GM23248 (cell line): ENCODE measurements at places on chromosomes 5 and 9.
A peak's percentile ranks its signal among the peaks of the same experiment; 100 is the strongest.

DNA sequence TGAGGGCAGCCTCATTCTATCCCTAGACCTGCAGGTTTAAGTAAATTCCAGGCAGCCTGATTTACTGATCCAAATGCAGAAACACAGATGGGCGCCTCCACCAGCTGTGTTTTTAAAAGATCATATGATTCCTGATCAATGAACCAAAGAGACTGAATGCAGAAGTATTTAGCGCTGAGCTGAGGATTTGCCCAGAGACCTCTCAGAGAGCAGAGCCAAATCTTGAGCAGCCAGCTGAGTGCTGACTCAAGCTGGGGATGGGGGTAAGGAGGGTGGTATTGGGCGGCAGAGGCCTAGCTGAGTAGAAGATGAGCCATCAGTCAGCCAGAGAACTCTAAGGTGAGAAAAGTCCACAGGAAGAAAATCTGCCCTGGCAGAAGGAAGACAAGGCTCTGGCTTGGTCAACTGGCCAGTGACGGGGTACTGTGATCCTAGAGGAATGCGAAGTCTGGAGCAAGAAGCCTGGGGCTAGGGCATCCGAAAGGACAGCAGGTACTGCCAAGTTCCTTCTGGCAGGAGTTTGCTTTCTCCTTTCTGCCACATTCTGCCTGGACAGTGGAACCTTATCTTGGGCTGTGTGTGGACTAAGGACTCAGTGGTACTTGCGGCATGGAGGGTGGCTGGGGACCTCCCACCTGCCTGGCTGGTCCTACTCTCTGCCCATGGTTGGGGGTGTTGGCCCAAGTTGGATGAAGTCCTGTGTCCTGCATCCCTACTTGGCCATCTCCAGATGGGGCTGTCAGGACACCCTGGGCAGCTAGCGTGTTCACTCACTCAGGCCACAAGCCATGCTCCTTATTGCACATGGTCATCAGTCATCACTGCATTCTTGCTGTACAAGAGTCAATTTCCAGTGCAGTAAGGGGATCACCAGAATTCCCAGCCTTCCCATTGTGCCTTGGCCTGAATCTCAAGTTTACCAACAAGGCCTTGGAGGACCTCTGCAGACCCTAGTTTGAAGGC, 34.5 kb upstream of the CDKN2AIPNL start:
- no peak for DNase-seq

DNA sequence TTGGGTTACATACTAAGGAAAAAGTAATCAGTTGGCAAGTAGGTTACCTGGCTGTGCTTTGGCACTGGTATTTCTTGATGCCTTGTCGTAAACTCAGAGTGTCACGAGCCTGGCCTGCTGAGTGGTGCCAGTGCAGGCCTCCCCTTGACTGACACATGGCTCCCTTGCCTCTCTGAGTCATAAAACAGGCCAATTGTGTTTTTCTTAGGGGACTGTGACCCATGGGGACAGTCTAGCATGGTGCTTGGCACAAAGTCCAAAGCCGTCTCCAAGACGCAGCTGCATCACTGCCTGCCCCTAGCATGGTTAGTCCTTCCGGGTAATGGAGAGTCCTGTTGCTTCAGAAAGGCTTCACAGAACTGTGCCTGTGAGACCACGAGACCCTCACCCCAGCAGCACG, 132.5 kb downstream of the MVB12B start:
- no peak for DNase-seq

GRCh38 chr5:134626369-134627014, 6.1 kb downstream of the SAR1B start:
- peak; percentile 14 for DNase-seq

- no peak for DNase-seq
Measured at GRCh38 chr5:168417731-168418429, 68.4 kb upstream of the RARS1 start.

GRCh38 chr5:55582256-55582655, 47.5 kb upstream of the PLPP1 start:
- DNase-seq: no peak

- DNase-seq: no peak
Measured at GRCh38 chr5:150590979-150591695, 49.3 kb upstream of the SYNPO start.

DNA sequence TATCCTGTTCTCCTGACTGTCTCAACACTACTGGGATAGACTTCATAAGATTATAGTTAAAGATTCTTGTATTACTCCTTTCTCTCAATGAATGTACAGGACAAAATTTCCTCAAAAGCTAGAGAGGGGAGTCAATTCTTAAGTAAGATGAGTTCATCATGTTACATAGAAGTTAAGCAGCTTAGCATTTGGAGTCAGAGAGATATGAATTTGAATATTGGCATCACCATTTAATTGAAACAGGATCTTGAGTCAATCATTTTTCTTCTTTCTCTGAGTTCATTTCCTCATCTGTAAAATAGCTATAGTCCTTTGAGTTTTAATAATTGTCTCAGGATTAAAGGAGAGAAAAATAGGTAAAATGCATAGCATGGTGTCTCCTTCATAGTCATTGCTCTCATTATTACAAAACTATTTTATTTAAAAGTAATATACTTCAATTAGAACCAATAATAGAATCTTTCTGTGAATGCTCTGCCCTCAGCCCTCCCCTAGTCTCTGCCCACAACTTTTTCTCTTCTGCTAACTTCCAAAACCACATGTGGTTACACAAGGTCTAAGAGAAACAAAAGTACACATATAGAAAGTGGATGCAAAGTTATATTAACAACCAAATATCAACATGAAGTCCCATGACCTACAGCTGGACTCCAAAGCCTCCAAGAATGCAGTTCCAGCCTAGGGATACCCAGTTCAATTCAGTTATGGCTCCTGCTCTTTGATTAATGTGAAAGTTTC, 265.6 kb downstream of the TLE1 start:
- DNase-seq: no peak

DNA sequence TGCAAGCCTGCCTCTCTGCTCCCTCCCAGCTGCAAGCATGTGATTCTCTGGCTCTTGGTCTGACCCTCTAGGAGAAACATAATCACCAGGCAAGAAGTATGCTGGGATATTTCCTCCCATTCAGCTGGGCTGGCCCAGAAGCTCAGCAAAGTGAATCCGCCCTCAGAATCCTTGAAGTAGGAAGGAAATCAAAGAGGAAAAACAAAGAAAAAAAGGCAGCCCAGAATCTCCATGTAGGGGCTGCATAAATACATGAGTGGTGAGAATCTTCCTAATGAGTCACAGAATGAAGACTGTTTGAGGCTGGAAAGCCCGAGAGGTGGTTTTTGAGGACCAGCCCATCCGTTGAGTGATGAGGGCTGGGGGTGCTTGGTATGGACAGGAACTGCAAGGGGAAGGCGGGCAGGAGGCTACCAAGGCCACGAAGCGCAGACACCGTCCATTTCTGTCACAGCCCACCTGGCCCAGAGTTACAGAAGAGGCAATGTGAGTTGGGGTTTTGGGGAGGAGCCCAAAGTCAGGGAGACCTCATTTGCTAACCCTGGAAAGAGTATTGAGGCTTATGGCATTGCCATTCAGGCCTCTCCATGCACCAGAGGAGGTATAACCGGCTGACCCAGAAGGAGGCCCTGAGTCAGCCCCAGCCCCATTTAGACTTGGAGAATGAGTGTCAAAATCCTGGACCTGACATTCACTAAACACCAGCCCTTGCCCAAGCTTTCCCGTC, 33.4 kb upstream of the TGFBR1 start:
- peak; percentile 27 for DNase-seq

GRCh38 chr9:110121170-110121569, 86.8 kb downstream of the C9orf152 start:
- no peak for DNase-seq

DNA sequence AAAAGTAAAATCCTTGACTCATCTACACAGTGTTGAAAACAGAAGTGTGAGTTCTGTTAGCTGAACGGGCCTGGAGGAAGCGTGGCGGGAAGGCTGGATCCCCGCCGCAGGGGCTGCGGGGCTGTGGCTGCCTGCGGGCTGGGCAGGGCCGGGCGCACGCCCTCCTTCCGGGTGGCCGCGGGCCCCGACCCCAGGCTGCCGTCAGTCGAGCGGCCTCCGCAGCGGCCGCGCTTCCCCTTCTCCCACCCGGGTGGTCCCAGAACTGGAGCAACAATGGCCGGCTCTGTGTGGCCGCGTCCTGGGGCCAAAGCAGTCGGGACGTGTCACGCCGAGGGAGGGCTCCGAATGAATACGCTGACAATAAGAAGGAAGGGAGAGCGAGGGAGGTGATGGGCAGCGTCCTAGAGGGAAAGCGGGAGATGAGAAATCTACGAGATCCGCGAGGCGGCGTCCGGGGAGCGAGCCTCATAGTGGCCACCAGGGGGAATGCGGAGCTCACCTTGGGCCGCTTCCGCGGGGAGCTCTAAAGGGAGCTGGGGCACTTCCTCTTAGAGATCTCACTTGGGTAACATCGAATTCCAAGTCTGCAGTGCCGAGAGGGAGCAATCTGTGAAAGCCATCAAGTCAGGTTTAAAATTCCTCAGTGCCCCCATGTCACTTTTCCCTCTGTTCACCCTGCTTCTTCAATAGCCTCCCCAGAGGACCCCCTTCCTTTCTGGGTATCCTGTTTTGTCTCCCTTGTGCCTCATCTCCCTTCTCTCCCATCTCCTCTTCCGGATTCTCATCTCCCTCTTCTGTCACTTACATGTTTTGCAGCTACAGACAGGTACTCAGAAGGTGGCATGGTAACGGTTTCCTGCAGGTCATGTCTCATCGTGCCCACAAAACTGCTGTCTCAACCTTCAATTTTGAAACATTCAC, 83.9 kb downstream of the SLC1A3 start:
- peak; percentile 92 for DNase-seq

- no peak for DNase-seq
Measured at GRCh38 chr5:33556330-33557328, 115.9 kb downstream of the TARS1 start.

DNA sequence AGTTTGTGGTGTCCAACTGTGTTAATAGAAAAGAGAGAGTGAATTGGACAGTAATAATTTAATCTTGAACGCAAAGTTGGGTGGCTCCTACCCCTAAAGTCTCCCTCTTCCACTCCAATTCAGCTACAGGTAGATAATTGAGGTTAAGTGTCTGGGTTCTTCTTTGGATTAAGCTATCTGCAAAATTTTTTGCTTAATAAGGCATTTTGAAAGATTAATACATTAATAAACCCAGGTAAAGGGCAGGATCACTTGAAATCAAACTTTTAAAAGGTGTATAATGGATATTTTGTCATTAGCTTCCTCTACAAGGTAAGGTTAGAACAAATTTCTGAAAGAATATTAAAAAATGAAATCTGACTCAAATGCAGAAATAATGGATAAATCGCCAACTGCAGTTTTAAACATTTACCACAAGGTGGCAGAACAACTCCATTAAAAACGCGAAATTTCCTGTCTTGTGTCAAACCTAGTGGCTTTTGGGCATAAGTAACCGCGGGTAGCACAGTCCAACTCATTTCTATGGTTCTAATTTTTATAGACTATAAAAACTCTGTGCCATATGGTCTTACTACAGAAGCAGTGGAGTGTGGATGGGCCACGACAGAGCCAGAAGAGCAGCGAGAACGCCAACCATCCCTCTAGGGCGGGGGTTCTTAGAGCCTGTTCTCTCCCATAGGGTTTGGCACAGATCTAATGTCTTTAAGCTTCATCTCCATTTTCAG, 276.5 kb downstream of the ARHGEF28 start:
- peak; percentile 77 for DNase-seq

DNA sequence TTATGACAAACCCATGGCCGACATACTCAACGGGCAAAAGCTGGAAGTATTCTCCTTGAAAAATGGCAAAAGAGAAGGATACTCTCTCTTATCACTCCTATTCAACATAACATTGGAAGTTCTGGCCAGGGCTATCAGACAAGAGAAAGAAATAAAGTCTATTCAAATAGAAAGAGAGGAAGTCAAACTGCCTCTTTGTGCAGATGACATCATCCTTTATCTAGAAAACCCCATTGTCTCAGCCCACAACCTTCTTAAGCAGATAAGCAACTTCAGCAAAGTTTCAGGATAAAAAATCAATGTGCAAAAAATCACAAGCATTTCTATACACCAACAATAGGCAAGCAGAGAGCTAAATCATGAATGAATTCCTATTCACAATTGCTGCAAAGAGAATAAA, 1799.9 kb upstream of the ACO1 start:
- DNase-seq: no peak

- no peak for DNase-seq
Measured at GRCh38 chr5:13354611-13355010, 589.9 kb downstream of the DNAH5 start.

DNA sequence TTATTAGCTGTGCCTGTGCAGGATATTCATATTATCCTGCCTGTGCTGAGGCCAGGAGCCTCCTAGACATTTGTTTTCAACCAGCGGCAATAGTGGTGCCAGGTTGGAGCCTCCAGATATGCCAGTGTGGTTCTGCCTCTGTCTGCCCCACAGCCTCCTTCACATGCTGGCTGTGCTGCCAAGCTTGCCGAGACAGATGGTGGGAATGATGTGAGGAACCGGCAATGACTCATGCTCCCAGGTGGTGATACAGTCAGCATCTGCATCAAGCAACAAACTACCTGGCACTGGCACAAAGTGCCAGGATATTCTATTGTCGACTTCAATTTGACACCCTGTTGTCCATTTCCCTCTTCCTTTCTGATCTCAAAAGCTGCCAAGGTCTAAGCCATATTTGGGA, 285.7 kb downstream of the CHSY3 start:
- DNase-seq: no peak

- no peak for DNase-seq
Measured at GRCh38 chr9:70801181-70801829, 320.1 kb downstream of the TRPM3 start.

DNA sequence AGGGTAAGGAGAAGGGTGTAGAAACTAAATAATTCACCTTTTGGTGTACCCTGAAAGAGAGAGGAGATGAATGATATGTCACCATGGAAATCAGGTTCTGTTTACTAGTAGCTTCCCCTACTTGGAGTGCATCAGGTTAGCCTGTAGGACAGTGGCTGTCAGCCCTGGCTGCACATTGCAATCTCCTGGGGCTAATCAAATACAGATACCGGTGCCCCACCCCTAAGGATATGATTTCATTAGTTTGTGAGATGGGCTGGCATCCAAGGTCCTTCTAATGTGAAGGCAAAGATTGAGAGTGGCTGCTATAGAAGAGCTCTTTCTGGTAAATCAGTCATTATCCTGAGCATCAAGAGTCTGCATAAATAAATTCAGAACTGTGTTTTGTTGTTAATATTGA, 47.2 kb downstream of the INSYN2B start:
- no peak for DNase-seq

DNA sequence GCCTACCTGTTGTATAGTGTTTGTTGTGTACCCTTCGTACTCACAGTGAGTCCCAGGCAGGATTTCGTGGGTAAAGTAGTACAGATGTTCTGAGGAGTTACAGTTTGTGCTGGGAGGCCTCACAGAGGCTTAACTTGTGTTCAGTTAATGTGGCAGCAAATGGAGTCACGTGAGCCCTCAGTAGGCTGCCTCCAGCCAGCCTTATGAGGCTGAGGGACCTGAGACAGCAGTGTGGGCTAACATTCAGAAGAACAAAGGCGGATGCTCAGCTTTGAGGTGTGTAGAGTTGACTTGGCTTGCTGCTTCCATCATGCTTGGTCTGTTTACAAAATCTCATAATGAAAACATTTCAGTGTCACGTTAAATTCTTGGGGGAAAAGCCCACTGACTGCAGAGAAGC, 118.1 kb downstream of the TRIO start:
- no peak for DNase-seq

- peak; percentile 91 for DNase-seq
Measured at GRCh38 chr9:16721972-16722371, 148.5 kb downstream of the BNC2 start.
